GM10248 (cell line): ENCODE measurements at places on chromosomes 12 and 14.
A peak's percentile ranks its signal among the peaks of the same experiment; 100 is the strongest.

- no peak for DNase-seq
Measured at GRCh38 chr12:79897617-79898016, 37.3 kb downstream of the PPP1R12A start.

DNA sequence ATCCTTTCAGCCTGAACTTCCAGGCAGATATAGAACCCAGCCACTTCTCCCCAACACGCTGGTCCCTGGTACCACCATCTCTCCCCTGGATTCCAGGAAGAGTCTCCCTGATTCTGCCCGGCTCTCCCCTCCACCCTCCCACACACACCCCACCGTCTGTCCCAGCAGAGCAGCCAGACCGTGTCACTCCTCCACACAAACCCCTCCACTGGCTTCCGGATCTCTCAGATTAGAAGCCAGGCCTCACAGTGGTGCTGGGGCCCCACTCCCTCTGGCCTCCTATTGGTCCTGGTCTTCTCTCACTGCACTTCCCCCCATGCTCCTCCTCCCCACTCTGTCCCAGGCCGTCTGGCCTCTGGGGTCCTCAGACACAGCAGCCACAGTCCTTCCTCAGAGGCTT lies 52.4 kb upstream of the CDKN3 start:
- DNase-seq, result no peak

DNA sequence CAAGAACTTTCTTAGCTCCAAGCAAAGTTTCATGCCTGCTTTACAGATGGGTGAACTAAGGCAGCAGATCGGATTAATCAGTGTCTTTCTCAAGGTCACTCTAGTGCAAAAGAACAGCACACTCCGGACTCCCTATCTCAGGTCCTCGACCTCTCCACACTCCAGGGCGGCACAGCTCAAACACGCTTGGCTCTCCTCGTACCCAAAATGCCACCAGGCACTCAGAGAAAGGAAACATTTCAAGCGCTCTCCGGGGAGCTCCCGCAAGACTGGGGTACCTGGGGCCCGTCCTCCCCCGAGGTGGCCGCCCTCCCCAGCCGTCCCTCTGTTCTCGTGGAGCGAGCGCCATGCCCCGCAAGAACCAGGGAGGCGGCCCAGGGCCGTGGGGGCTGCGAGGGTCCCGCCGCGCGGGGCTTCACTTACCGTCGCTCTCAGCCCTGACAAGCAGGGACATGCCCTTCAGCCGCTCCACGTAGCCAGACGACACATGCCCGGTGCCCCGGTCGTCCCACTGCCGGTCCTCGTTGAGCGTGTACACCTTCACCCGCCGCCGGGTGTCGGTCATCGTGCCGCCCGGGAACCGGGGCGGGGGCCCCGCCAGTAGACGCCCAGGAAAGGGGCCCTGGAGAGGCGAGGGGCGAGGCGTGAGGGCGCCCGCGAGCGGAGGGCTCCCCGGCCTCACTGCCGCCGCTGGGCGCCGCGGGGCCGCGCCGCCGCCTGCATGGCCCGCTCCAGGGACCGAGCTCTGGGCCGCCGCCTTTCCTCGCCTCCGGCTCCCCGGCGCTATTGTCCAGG lies 830 bp downstream of the PPP4R3A start:
- DNase-seq, result peak; percentile 29

GRCh38 chr12:47840571-47840970 lies 20.9 kb upstream of the HDAC7 start:
- no peak for DNase-seq

DNA sequence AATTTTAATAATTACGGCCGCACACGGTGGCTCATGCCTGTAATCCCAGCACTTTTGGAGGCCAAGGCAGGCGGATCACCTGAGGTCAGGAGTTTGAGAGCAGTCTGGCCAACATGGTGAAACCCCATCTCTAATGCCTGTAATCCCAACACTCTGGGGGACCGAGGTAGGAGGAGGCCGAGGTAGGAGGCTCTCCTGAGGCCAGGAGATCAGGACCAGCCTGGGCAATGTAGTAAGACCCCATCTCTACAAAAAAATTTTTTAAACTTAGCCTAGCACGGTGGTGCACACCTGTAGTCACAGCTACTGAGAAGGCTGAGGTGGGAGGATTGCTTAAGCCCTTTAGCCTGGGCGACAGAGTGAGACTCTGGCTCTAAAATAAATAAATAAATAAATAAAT lies 5.6 kb upstream of the CFAP73 start:
- no peak for DNase-seq

DNA sequence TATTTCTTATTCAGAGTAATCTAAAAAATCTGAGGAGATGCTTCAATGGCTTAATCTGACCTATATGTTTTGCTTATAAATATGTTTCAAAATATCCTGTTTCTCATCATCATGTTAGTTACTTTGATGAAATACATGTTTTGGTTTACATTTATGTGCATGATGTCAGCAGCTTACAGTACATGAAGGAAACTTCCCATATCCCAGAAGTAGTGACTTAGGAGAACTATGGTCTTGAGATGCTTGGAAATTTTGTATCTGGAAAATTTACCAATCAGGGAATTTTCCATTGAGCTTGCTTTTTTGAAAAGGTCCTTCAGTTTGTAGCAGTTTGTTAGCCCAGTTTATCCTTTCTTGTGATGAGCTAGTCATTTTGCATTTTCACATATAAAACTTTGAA lies 73.3 kb downstream of the RASSF8 start:
- DNase-seq, result no peak
